ENCODE measurements at places on chromosomes 3 and 15. TPM values are rescaled to one million over a fixed set of nuclear protein-coding genes. Genes with fewer than 3 reads are reported as not detected.

Gene SLC28A1
- total RNA-seq, result 0.11 TPM

Gene CLEC3B
- 89.4 TPM for total RNA-seq

Gene DISP2
- total RNA-seq, result 0.63 TPM

GRCh38 chr3:109229174-109229847 is 87.0 kb downstream of the DPPA2 start:
- no peak for DNase-seq

GRCh38 chr3:133797396-133798105 is 8.1 kb upstream of the SRPRB start:
- DNase-seq, result no peak

DNA sequence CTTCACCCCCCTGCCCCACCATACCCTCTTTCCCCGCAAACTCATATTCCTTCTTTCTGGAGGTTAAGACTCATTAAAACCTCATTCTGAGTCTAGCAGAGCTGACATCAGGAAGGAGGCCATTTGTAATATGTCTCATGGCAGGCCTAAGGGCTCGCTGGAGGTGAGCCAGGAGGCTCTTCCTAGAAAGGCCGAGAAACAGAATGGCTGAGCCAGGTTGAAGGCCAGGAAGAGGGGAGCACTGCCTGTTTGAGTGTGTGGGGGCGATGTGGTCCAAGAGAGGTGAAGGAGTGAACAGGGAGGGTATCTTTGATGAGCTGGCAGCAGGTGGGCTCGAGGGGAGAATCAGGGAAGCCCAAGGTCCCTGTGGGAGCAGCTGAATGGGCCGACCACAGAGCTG is 317.3 kb downstream of the TLE3 start:
- no peak for DNase-seq

DNA sequence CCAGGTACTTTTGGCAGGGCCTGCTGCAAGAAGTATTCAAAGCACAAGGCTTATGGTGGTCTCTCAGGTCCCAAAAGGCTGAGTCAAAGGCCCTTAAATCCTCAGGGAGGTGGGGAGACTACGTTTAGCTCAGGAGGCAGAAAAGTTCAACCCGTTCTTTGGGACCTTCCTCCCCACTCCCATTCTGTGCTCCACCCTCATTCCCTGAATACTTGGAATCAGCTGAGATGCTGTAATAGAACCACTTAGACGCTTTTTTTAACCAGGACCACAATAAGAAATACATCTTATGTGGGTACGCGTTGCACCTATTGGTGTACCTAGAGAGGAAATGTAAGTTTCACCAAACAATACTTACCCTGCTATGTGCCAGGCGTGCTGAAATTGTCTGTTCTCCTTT is 58.0 kb downstream of the FAM174B start:
- DNase-seq, result no peak

DNA sequence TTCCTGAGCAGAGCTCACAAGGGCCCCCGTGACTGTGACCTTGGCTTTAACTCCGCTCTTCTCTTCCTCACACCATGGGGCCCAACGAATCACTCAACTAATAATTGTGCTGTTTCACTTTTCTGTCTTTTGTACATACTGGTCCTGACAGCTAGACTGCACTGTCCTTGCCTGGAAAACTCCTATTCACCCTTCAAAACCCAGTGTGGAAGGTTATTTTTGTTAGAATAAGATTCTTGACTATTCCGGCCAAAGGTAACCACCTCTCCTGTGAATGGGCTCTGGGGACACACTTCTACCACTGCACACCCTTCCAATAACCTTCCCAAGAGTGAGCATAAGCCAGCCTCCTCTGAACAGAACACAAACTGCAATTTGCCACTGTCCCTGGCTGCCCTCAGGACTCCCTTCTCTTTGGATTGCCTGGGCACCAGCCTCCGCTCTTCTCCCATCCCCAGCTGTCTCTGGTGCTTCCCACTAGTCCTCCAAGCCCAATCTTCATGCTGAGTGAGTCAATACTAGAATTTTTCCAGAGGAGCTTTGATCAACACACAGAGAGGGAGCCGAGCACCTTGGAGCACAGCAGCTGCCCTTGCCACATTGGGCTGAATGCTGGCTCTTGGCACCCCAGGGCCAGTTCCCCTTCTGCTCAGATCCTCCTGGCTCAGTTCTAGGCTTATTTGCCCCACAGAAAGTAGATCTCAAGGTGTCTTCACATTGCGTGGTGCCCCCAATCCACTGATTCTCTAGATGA is 2.1 kb downstream of the SCN5A start:
- DNase-seq, result no peak

DNA sequence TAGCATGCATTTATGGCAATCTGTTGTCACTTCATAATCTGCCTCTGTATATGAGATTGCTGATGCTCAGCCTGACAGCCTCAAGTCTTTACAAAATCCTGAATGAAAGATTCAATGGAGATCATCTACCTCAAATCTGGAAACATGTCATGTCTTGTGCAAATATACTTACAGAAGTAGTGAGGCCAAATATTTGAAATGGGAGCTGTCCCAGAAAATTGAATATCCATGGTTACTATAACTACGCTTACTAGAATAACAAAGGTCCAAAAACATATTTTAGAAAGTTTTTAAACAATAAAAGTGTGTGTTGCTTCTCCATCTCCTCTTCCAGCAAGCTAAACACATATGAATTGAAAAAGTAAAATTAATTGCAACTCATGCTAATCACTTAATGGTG is 133.2 kb upstream of the DPH6 start:
- DNase-seq, result no peak

DNA sequence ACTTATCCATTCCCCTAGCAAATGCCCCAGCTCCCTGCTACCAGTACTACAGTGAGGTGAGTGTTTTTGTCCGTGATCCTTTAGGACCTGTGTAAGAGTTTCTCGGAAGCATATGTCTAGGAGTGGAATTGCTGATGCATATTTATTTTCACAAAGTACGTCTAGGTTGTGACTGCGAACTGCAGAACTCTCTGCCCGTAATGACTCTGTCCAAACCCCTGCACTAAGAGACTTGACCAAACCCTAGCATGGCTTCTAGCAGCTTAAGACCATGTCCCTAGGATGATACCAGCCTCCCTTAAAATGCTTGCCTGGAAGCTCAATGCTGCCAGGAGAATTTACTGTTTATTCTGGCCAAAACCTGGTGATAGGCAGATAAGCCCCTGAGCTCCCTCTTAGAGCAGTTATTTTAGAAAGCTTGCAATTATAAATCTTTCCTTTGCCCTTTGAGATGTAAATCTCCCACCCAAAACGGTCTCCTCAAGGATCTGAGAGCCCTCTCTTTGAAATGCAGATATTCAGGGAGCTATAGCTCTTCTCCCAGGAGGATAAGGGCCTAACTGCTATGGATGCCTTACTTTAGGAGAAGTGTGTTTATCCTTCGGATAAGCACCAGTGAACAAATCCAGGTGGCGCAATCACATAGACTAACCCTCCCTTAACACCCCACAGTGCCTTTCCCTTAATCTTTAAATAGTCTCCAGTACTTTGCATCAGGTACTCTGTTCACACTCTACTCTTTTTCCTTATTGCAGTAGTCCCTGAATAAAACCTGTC is 14.7 kb upstream of the CA12 start:
- DNase-seq, result no peak

DNA sequence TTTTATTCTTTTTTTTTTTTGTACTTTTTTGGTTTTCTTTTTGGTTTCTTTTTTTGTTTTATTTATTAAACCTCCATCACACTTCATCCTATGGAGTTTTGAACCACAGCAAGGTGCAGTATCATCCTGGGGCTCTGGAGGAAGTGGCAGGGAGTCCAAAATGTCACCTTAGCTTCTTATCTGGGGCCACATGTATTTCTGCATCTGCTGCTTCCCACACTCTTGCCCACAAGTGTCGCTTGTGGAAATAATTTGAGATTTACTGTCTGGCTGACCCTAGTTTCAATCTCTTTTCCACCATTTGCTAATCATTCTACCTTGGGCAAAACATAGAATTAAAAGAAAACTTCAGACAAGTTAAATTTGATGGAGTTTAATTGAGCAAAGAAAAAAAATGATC is 6.4 kb downstream of the OPA1 start:
- no peak for DNase-seq

DNA sequence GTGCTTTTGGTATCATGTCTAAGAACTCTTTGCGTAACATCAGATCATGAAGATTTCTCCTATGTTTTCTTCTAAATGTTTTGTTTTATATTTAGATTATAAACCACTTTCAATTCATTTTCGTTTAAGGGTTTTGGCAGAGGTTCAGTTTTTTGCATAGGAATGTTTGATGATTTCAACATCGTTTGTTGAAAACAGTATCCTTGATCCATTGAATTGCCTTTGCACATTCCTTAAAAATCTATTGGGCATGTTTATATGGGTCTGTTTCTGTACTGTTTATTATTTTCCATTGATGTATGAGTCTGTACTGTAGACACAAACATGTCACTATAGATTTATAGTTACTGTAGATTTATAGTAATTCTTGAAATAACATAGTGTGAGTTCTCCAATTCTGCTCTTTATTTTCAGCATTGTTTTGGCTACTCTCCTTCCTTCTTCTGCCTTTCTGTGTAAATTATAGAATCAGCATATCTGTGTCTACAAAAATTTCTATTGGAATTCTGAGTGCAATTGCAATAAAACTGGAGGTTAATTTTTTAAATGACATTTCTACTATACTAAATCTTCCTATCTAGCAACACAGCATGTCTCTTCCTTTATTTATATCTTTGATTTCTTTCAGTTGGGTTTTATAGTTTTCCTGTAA is 374.0 kb downstream of the SV2B start:
- DNase-seq, result no peak

DNA sequence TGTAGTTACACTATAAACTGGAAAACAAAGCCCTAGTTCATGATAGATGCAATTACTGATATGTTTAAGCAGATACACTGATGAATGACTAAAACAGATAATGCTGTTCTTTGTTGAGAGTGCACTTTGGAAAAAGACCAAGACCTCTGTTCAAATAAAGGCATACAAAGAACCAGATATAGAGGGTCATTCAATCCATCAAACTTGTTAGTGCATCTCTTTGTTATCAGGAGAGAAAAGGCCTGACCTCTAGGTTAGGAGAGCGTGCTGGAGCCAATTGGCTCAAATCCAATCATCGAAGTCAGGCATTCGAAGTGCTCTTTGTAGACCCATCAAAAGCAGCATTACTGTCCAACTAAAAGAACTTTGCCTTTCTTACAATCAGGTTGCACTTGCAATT is 124.2 kb downstream of the TFG start:
- no peak for DNase-seq

DNA sequence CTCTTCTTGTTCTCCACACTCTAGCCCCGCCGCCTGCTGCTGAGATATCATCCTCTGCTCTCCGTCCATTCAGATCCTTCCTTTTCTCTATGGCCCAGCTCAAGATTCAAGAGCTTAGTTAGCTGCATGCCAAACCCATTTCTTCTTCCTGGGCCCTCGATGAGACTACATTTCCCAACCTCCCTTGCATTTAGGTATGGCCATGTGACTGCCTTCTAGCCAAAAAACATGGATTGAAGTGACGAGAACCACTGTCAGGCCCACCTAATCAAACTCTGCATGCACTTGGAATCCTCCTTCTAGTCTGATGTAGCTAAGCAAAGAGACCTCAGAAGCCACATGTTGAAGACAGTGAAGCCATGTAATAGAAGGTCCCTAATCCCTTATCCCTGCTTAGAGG is 308.2 kb downstream of the VPS13C start:
- no peak for DNase-seq

DNA sequence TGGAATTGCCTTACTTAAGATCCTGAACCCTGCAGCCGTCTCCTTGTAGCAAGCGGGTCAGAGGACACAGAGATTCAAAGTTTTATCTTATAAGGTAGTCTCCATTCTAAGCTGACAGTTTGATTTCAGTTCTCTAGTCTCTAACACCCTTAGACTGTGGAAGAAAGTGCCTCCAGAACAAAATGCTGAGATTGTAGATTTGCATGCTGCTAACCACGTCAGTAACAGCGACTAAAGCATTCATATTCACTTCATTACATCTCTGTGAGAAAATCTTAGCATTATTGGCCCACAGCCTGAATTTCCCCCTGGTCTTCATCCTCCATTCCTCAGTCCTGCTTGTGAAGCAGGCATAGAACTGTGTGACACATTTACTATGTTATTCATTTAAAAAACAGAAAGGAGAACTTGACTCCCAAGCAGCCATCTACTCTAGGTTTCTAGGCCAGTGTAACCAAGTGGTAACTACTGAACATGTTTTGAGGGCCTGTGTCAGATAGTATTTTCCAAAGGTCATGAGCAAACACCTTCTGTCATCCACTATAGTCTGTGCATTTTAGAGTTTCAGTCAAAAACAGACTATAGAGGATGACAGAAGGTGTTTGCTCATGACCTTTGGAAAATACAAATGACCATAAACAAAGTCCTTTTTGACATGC is 27.4 kb downstream of the ARIH2 start:
- DNase-seq, result no peak

DNA sequence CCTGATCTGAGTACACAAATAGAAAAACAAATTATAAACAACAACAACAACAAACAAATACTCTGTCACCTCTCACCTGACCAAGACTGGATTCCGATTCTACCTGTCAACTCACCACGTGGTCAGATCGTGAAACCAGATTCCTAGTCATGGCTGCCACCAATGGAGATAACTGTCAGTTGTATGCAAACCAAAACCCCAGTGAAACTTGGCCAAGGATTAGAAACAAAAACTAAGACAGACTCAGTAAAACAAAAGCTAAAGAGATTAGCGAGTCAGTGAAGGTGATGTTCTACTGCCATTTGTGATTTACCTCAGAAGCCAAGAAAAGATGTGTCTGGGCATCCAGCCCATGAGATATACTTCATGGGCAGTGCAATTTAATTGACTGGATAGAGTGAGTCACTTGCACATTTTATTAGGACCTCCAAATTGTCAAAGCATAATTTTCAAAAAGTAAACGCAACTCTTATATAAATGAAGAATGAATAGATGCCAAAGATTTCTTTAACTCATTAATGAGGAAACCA is 31.1 kb downstream of the PHLDB2 start:
- DNase-seq, result no peak

DNA sequence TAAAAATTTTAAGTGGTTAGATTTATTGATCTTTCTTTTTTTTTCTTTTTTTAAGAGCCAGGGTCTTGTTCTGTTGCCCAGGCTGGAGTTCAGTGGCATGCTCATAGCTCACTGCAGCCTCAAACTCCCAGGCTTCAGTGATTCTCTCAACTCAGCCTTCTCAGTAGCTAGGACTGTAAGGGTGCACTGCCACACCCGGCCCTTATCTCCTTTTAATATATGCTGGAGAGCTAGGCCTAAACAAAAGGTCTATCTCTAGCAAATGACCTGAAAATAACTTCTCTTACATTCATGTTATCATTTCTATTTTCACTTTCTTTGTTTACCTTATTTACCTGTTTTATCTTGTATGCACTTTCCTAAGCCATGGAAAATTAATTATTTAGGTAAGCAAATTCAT is 35.2 kb upstream of the MELTF start:
- no peak for DNase-seq
